ENCODE measurements at places on chromosomes 12 and 14.
A peak's percentile ranks its signal among the peaks of the same experiment; 100 is the strongest.

DNA sequence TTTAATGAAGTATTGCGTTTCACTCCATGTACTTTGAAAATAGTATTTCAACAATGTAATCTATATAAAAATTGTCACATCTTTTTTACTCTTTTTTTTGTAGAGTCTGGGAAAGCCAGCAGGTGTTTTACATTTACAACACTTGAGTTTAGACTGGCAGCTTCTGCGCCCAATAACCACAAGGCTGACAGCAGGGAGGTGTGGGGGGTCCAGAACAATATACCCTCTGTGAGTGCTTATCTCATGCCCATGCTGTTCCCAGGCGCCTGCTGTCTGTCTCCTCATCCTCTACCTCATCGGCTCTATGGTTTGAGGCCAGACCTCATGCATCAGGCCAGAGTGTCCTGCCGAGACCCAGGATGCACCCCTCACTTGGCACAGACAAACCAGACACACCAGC is 24.9 kb downstream of the FBRSL1 start:
- DNase-seq: no peak

DNA sequence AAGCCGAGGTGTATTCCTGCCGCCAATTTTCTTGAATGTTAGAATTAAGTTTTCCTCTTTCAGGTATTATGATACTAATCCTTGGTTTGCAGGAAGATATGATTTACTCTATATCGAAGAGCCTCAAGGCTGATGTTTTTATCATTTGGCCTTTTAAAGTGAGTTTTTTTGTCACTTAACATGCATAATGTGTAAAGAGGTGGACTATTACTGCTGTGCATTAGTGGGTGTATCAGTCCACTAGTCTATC is 11.1 kb upstream of the TMPO start:
- DNase-seq: no peak

DNA sequence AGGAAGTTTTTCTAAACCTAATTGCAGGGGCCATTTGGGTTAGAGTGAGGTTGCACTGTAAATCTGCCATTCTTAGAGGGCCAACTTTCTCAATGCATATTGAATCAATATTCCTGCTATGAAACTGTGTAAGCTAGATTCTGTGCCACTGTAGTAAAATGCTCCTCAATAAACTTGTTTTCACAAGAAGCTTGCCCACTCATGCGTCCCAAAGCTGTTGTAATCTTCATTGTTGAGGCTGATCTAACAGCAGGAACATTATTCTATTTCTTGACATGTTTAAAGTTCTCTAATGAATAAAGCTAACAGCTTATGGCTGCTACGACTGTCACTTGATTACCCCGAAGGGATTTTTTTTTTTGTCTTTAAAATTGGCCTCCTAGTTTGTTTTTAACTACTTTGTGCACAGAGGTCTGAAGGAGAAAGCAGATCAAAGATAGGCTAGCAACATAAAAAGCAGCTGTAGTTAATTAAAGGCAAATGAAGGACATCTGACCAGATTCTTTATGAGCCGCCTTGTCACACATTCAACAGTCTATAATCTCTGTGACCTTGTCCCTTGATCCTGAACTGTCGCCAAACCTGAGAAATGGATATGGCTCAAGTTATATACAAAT is 243.7 kb downstream of the PAX9 start:
- no peak for DNase-seq

DNA sequence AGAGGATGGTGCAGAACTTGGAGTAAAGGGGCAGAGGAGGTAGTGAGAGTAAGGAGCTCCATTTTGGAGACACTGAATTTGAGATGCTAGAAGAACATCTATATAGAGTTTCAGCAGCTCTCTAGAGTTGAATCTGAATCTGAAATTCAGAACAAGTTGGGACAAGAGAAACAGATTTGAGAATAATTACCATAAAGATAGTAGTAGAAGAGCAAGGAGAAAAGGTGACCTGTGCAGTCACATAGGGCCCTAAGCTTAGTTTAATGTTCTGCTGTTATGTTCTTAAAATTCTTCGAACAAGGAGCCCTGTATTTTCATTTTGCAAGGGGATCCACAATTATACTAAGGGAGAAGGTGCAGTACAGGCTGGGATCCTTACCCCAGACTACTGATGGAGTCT is 7.4 kb downstream of the REM2 start:
- DNase-seq: no peak

- DNase-seq: peak; percentile 37
Observed at GRCh38 chr14:105093038-105093430, 27.8 kb upstream of the GPR132 start.

DNA sequence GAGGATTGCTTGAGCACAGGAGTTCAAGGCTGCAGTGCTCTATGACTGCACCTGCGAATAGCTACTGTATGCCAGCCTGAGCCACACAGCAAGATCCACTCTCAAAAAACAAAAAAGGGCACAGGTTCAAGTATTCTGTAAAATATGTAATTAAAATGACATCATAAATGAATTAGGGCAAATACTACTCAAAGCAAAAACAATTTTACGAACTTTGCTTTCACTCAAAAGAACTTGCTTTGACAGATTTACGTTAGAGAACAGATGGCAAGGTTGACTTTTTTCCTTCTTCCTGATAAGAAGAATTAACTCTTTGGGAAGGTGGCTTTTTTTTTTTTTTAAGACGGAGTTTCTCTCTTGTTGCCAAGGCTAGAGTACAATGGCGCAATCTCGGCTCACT is 44.0 kb upstream of the EAPP start:
- no peak for DNase-seq

Measured in LoVo (cell line).